ENCODE measurements at places on chromosomes 11 and 22.

- no peak for DNase-seq
These were observed 2.9 kb downstream of the TSKU start for GRCh38 chr11:76786016-76786415.

DNA sequence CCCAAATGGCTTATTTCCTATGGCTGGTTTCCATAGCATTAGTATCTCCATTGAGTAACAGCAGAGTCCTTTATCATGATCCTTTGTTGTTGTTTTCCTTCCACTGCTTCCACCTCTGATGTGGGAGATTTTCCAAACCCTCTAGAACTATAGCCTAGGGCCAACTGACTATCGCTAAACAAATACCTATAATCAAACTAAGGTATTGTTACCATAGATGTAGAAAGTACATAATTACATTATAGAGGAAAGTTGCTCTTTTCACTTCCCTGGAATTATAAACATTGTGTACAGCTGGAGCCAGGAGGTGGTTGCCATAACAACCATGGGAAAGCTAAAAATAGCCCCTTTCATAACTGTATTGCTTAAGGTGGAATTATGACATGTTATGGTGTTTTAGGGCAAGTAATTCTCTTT is 47.0 kb upstream of the ALKBH3 start:
- no peak for DNase-seq

- no peak for DNase-seq
These were observed 312.5 kb downstream of the CADM1 start for GRCh38 chr11:115191761-115192160.

DNA sequence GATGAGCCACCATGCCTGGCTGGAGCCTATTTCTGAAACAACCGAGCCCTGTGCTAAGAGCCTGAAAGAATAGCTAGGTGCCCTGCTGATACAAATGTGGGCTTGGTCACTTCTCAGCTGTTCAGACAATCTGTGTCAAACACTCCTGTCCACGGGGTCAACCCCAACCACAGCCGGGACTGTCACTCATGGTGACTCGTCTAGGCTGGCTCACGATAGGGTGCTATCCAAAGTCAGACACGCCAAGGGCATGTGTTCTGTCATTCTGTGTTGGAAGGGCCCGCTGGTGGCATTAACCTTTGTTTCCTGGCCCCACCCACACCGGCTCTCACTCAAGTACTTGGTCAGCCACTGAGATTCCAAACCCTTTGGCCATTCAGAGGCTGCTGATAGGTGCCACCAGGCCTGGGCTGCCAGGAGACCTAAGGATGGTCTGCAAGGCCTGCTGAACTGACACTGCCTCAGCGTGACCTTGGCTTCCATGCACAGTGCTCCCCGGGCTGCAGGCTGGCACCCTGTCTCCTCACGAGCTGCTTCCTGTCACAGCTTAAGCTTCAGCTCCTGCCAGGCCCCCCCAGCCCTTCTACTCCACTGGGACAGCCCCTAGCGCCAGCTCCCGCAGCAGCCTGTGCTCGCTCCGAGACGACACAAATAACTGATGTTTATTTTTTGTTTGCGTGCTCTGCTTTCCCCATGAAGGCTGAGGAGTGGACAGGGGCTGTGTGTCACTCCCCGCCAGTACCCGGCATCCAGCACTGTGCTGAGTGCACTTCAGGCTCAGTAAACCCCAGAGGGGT is 14.2 kb upstream of the CDC42BPG start:
- DNase-seq = peak; percentile 83

- DNase-seq = no peak
These were observed 13.8 kb upstream of the ZNF280A start for GRCh38 chr22:22533863-22534262.

DNA sequence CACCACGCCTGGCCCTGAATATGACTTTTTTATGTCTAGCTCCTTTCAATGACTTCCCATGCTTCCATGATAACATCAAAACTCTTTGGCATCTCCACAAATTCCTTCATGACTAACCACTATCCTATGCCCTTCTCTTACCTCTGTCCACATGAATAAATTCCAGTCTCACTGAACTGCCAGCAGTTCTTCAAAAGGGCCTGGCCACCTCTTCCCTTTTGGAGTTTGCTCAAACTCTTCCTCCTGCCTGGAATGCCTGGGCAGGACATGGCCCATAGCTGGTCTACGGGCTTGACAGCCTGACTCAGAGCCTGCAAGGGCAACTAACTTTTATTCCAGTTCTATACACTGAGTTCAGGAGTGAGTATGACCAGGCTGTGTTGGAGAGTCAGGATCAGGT is 41.8 kb upstream of the ZBTB16 start:
- DNase-seq = no peak
